ENCODE measurements at places on chromosomes 7 and 10.

DNA sequence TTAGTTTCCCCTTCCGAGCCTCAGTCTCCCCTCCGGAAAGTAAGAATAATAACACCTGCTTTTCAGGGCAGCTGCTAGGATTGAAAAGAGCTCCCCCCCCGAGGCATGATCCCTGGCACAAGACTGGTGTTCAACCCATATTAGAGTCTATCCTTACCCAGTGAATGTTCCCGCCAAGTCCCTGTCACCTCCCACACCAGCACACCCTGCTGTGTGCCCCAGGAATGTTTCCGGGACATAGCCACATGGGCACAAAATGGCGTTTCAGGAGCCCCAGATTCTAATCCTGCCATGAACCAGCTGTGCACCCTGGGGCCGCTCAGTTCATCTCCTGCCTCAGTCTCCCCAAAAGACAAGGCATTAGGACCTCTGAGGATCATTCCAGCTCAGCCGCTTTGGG, 563 bp downstream of the MUC17 start:
- no peak for DNase-seq

DNA sequence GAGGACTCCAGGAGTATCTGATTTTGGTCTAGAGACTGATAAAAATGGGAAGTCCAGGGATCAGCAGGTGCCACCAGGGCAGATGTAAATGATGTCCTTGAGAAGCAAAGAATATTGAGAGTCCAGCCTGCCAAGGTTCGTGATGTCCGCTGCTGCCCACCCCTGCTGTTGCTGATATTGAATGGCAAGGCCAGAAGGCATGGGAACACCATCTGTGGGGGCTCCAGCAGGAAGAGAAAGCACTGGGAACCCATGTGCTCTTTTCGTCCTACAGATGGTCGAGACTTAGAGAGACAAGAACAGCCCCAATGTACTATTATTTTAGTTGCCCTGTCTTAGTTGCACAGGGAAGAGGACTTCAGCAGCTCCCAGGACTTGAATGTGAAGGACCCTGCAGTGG, 363.9 kb downstream of the GALNT17 start:
- no peak for DNase-seq

GRCh38 chr7:30476459-30477145, 2.0 kb downstream of the NOD1 start:
- no peak for DNase-seq

DNA sequence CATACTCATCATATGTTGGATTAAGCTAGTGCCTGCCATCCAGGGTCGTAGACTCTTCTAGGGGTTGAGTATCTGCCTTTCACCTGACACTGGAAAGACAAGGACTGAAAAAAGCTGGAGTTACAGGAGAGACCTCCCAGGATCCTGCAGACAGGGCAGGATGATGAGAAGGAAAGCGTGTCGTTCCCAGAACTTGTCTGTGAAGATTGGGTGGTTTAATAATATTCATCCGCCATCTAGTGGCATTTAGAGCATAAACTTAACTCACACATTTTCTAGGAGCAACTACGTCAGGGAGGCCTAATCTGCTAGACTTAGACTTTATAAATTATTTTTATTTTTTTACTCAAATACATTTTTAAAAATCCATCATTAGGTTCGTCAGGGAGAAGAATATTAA, 59.6 kb downstream of the ADRB1 start:
- DNase-seq, result peak; percentile 86

DNA sequence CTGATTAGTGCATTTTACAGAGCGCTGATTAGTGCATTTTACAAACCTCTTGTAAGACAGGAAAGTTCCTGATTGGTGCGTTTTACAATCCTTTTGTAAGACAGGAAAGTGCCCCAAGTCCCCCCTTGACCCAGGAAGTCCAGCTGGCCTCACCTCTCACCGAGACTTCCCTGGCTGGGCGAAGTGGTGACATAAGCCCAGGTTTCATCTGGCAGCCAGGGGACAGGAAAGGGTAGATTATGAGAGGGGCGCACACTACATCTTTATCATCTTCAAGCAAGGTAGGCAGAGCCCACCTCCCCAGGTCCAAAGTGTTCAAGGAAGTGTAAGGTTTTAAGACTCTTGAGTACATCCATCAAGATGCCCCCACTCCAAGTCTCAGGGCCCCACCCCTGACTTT, 5.5 kb upstream of the GDF10 start:
- DNase-seq, result no peak

- no peak for DNase-seq
These were observed 39.6 kb upstream of the MET start for GRCh38 chr7:116632384-116632783.

GRCh38 chr7:1218541-1219165, 14.0 kb upstream of the UNCX start:
- no peak for DNase-seq

GRCh38 chr10:7886056-7886455, 67.8 kb downstream of the TAF3 start:
- no peak for DNase-seq

DNA sequence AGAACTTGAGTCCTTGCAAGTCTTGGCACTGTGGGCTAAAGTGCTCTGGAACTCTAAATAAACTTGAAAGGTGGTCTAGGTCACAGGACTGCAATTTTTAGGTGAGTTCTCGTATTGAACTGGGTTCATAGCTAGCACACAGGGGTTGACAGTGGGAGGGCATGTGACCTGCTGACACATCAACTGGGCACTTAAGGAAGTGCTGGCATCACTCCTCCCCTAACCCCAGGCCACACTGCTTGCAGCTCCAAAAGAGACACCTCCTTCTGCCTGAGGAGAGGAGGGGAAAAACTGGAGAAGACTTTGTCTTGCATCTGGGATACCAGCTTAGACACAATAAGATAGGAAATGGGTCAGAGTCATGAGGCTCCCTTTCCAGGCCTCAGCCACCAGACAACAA, 38.0 kb upstream of the AASS start:
- no peak for DNase-seq

GRCh38 chr10:26837139-26837538, 23.6 kb downstream of the ABI1 start:
- DNase-seq, result peak; percentile 18

- DNase-seq, result peak; percentile 7
These were observed 434.3 kb downstream of the MDFIC start for GRCh38 chr7:115356139-115356746.

- DNase-seq, result no peak
These were observed 9.7 kb upstream of the OIT3 start for GRCh38 chr10:72883861-72884260.

GRCh38 chr7:107972075-107972482, 30.9 kb downstream of the LAMB1 start:
- DNase-seq, result no peak

GRCh38 chr10:14971867-14972448, 12.8 kb downstream of the MEIG1 start:
- no peak for DNase-seq

- DNase-seq, result no peak
These were observed 375.2 kb upstream of the GALNT17 start for GRCh38 chr7:70756789-70757188.

DNA sequence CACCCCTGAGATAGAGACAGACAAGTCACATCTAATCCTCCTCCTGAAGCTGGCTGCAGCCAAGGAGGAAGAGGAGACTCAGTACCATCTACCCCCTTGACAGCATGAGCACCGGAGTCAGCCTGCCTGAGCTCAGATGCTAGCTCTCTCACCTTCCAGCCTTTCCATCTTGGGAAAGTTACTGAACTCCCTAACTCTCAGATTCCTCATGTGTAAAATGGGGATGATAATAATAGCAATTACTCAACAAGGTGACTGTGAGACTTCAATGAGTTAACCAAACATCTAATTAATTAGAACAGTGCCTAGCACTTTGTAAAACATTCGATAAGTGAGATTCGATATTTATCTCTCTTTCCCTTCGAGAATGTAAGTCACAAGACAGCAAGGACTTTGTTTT, 6.4 kb downstream of the KDM7A start:
- DNase-seq, result no peak

- peak; percentile 5 for DNase-seq
These were observed 18.6 kb downstream of the OCM2 start for GRCh38 chr7:97971120-97971989.

- no peak for DNase-seq
These were observed 116.6 kb upstream of the PALS2 start for GRCh38 chr7:24456526-24457218.

DNA sequence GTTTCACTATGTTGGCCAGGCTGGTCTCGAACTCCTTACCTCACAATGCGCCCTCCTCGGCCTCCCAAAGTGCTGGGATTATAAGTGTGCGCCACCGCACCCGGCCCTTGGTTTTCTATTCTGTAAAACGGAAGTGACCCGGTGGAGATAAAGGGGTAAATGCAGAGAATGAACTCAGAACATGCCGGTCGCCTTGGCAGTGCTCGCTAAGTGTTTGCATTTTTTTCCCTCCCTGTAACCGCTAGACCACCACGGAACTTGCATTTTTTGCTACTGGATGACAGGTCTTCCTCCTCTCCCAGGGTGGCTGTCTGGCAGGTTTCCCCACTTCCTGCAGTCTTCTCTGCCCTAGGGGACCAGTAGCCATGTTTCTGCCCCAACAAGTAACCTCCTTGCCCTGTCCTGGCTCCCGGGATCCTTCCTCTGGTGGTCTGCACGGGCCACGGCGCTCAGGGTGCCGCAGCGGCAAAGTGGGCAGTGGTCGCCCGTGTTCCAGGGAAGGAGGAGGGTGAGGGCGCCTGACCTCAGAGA, 18.8 kb upstream of the GNA12 start:
- DNase-seq, result no peak

- DNase-seq, result no peak
These were observed 299.7 kb downstream of the ZEB1 start for GRCh38 chr10:31618541-31619291.

DNA sequence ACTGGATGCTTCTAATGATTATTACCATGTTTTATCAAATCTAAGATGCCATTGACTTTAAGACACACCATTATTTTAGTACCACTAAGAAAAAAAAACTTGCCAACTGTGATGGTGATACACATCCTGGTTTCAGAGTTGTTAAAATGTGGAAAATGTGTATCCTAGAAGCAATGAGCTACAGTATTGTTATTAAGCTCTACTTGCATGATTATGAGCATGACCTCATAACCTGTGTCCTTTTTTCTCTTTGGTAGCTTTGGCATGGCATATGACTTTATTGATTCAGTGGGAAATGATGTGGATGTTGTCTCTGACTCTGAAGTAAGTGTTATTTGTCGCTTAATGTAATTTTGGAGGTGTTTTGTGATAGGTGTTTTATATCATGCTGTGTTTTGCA, 3.3 kb downstream of the EDRF1 start:
- DNase-seq, result no peak

DNA sequence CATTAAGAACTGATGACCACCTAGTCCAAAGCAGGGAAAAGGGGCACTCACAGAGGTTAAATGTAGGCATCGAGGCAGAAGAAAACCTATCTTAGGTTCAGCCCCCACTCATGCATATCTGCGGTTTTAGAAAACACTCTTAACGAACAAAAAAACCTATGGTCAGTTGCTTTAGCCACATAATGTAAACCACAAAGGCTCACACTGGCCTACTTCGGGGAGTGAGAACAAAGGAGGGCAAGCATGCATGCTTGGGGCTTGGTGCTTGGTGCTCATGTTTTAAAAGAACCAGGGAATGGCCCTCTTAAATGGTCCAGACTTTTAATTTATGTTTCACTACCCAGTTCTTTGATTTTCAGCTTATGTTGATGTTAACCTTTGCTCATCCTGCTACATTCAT, 14.2 kb downstream of the INSYN2A start:
- DNase-seq, result no peak

DNA sequence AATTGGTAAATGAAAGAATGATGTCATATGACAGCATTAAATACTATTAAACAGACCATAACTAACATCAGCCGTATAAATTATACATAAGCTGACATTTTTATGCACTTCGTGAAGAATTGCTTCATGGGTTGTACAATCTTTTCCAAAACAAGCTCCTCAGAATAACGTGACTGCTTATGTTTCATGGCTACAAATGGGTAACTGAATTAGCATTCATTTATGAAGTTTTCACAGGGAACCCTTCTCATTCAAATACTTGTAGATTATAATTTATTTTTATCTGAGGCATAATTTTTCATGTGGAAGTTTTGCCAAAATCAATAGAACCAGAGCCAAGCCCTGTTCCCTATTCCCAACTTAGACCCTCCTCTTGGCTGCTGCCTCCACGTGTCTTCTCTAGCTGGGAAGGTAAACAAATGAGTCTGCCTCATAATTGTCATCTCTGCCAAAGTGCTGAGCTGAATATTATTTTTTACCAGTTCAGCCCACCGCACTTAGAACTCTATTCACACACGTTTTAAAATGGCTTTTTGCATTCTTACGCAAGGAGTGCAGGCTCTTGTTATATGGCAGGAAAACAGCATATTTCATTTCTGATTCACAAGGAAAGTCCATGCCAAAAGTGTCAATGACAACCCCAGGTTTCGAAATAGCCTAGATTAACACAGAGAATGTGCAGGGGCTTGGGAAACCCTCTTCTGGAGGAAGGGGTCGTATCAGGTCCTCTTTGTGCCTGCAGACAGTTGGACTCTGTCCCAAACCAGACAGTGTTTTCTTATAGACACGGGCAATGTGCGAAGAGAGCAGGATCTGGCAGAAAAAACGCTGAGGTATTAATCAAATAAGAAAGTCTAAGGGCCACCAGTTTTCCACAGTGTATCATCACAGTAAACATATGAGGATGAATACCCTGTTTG, 370.7 kb upstream of the MGMT start:
- no peak for DNase-seq

GRCh38 chr7:128878226-128879105, 15.8 kb downstream of the ATP6V1F start:
- DNase-seq, result no peak

- DNase-seq, result no peak
These were observed 14.9 kb upstream of the ITGB1 start for GRCh38 chr10:32972929-32973328.

DNA sequence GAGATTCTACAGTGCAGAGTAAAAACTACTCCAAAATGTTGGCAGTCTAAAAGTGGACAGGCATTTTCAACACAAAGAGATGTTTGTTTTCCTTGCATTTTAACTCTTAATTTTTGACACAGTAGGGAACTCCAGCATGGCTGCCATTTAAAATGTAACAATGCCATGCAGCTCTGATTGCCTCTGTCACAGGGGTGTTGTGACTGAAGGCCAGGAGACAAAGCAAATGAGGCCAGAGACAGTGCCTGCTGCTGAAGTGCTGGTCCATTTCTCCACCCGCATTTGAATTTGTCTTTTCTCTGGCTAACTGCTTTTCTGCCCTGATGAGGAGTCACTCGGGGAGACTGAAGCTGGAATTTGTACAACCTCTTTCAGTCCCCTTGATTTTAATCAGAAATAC, 710.6 kb upstream of the GALNT17 start:
- no peak for DNase-seq

DNA sequence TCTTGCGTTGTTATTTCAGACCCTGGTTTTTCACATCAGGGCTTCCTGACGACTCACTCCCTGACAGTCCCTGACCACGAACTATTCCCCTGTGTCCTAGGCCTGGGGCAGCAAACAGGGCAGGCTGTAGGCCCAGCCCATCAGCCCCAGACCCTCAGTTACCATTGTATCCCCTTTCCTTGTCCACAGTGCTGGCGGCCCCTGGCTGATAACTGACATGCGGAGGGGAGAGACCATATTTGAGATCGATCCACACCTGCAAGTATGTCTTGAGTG, 50.5 kb upstream of the TRIM8 start:
- DNase-seq, result no peak

- DNase-seq, result no peak
These were observed 95.2 kb downstream of the PLCE1 start for GRCh38 chr10:94088926-94089381.

- DNase-seq, result no peak
These were observed 6.3 kb upstream of the GSTK1 start for GRCh38 chr7:143256932-143257331.
